ENCODE measurements at places on chromosomes 3 and 15.
A peak's percentile ranks its signal among the peaks of the same experiment; 100 is the strongest.

GRCh38 chr15:89825271-89825940 is 10.8 kb upstream of the ANPEP start:
- no peak for DNase-seq

DNA sequence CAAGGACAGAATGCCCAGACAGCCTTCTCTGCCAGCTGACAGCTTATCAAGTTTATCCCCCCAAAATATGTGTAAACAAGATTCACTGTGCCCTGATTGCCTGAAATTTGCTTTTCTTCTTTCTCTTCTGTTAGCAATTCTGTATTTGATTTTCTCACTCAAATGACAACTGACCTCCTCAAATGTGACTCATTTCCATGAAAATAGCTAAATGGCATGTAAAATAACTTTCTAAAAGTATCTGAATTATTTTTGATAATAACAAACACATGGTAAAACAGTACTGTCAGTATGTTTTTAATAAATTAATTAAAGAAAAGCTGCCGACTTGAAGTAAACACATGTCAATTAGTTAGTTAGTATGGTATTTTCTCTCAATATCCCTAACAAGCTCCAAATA is 202.3 kb upstream of the STAC start:
- no peak for DNase-seq

- no peak for DNase-seq
Measured at GRCh38 chr3:72702390-72702789, 145.9 kb downstream of the SHQ1 start.

DNA sequence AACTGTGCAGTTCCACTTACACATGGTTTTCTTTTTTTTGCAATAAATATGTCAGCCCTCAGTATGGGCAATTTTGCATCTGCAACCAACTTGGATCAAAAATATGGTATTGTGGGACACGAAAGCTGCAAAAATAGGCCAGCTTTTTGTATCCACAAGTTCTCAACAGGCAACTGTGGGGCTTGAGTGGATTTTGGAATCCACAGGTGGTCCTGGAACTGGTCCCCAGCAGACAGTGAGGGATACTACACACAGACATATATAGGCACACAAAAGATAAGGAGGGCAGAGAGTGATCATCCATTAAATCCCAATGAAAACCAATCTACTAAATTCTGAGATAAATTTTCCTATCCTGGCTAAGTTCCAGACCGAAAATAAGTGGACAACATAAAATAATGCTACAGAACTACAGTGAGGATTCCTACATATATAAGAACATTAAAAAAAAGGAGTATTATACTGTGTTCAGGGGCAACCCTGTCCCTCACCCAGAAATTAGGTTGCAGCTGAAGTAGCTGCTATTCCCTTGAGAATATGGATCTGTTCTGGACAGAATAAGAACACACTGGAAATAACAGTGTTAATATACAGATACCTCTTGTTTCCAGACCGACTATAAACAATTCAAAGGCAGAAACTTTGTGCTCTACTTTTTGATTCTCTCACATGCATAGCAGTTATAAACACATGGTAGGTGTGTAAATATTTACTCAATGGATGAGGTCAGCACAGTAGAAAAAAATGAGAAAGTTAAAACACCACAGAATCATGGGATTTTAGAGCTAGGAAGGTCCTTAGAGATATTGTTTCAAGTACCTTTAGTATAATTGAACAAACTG is 25.4 kb downstream of the DENND4A start:
- DNase-seq = no peak

DNA sequence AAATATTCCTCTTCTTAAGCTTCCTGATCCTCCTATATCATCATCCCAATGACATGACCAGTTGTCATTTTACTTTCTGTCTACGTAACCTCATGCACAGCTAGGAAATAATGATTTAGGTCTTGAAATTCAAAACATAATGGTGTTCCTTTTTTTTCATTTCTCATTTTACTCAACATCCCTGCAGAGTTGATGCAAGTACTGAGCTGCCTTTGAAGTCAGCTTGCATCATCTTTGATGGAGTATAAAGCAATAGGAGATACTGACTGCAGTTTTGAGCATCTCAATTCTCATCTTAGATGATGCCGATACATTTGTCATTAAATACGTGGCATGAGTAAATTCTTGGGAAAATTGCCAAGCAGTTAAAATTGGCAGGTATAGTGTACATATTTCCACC is 346.1 kb downstream of the ZIC1 start:
- no peak for DNase-seq

DNA sequence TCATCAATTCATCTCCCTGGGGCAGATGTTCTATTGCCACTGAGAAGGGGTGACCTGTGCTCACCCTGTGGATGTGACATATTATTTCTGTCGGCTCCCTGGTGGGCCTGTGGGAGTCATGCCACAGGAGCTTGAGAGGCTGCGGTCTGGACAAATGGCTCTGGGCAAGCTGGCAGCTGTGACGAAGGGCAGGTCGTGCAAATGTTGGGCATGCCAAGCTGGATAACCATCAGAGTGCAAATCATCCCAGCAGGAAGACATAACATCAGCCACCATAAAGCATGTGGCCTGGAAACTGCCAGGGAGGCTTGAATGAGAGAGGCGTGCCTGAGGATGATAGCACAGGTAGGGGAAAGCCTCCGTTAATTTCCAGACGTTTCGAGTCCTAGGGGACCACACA is 45.3 kb upstream of the FAM3D start:
- no peak for DNase-seq

DNA sequence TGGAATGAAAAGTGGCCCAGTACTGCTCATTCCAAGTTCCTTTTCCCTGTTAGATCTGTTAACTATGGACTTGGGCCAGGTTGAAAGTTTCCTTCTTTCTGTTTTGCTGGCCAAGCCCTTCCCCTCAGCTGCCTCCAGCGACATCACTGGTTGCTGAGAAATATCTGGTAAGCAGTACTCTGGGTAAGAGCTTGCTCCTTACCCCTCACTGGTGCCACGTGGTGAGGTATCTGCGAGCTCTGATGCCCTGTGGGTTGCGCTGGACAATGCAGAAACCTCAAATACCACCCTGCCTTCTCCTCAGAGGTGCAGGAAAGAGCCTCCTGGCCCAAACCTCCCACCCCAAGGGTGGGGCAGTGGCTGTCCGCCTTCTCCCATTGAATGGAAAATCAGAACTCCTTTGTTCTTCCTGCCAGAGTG is 42.9 kb upstream of the APH1B start:
- peak; percentile 66 for DNase-seq

DNA sequence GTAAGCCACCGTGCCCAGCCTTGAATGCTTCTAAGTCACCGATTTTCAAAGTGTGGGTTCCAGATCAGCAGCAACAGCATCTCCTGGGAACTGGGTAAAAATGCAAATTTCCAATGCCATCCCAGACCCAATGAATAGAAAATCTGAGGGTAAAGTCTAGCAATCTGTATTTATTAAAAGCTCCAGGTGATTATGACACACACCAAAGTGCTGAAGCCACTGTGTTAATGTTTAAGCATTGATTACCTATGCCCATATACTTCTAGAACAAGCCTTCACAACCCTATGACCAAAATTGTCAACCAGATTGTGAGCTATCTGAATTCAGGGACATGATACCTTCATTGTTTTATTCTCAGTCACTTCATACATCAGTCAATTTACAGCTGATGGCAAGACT is 86.5 kb downstream of the LRRFIP2 start:
- no peak for DNase-seq

DNA sequence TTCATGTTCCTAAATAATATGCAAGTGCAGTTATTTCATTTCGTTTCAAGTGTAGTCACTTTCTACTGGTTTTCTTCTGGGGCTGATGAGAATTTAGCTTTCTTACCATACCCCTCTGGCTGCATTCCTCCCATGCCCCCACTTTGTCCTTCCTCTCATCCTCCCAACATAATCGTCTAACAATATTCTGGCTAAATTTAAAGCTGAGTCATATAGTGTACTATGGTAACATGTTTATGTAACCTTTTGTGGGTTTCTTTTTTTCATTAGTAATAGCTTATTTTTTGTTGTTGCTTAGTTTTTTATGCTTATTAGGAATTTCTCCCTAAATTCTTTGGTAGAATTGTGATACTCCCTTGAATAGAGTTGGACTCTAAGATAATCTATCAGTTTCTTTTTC is 30.5 kb downstream of the DUT start:
- DNase-seq = no peak

GRCh38 chr3:122902326-122902725 is 107.5 kb downstream of the SLC49A4 start:
- no peak for DNase-seq

DNA sequence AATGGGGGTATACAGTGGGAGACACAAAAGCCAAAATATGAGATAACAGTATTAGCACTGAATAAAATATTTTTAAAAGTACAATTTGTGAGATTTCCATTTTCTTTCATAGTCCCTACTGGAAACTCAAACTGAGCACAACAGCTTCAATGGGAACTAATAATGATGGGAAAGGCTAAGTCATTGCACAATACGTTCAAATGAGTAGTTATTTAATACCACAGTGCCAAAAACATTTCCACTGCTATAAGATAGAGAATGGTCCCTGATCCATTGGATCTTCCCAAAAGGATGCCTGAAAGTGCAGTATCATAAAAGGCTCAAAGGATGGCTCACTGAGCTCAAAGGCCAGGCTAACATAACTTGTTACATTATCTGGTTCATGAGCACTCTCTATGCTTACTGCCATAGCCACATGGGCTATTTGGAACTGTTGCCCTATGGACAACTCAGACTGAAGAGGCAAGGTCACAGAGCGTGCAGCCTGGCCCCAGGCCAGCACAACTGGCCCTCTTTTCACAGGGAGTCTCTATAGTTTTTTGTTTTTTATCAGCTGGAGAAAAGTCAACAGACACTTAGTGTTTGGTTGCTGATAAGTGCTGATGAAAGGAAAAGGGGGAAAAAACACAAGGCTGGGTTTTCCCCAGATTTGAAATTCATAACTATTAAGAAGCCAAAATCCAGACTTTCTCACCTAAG is 54.1 kb upstream of the PPIB start:
- no peak for DNase-seq

- peak; percentile 71 for DNase-seq
Measured at GRCh38 chr3:134378384-134378783, 4.1 kb upstream of the AMOTL2 start.

- DNase-seq = no peak
Measured at GRCh38 chr3:115937054-115937453, 313.7 kb downstream of the GAP43 start.

- no peak for DNase-seq
Measured at GRCh38 chr3:52925405-52926313, 28.3 kb upstream of the STIMATE start.

DNA sequence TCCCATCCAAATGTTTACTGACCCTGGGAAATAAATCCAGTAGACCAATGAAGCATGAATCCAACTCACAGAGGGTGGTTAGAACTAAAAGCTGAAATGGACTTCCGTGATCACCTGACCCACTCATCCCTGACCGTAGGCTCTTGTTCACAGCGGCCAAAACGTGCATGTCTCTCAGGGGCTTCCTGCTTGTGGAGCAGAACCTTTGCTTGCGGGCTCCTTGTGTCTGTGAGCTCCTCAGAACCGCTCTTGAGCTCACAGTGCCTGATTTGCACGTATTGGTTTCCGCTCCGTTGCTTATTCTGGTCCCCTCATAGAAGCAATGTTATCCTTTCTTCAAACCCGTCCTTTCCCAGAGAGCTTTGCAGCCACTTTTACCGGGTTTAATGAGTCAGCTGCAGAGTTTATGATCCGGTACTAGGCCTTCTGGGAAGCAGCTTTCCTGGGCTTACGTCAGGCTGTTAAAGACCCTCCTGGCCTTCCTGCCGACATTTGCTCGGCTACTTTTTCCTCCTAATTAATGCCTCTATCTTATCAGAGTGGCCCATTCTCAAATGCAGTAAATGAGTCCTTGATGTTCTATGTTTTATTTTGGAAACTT is 35.4 kb downstream of the LIPC start:
- DNase-seq = no peak

DNA sequence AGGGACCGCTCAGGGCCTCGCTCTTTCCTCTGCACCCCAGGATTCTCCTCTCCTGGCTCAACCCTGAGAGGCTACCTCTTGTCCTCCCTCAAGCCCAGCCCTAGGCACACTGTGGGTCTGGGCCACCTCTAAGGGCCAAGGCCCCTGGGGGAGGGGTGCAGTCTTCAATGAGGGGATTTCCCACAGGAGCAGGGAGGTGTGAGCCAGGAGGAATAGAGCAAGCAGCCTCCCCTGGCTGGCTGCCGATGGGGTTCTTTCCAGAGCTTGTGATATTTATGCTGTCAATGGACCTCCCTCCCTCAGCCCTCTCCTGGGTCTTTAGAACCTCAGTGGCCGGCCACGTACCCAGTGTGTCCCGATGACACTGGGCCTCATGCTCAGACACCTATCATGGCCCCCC is 99.5 kb upstream of the RPL32 start:
- no peak for DNase-seq

DNA sequence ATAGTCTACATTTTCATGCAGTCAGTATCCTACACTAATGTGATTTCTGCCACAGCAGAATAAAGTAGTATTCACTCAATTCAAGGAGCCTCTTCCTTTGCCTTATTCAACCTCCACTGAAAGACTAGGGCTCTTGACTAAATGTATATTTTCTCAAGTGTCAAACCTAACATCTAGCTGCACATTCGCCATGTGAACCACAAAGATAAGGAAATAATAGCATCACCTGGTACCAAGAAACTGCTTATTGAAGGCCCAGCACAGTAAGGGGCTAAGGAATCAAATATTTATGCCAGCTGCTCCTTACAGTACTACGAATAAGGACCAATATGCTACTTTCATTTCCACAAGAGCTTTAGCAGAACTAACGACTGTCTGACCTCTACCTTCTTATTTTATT is 1.3 kb downstream of the SRP14 start:
- DNase-seq = no peak

DNA sequence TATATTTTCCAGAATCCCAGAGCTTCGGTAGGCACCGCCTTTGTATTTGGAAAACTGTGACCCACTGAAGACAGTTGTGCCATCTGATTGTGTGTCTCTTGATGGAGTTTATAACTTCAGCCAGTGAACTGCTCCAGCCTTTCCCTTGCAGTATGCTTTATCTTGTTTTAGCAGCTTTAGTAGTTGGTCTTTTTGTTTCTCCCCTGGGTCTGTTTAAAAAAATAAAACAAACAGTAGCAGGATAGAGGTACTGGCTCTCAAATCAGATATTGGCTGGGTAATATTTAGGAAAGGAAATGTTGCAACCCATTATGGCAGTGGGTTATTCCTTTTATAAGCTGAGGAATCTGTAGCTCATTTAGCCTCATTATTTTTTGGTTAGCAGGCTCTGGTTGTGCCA is 151.5 kb upstream of the BFSP2 start:
- no peak for DNase-seq

- DNase-seq = no peak
Measured at GRCh38 chr3:15120986-15121385, 22.0 kb upstream of the RBSN start.

- no peak for DNase-seq
Measured at GRCh38 chr3:131031660-131032059, 5.0 kb downstream of the NEK11 start.

Measured in colonic mucosa (tissue), 4 donors.